ENCODE measurements at places on chromosomes 7 and 10. TPM values are rescaled to one million over a fixed set of nuclear protein-coding genes. Genes with fewer than 3 reads are reported as not detected.

Gene ANKRD61
- total RNA-seq = 0.23 TPM

DNA sequence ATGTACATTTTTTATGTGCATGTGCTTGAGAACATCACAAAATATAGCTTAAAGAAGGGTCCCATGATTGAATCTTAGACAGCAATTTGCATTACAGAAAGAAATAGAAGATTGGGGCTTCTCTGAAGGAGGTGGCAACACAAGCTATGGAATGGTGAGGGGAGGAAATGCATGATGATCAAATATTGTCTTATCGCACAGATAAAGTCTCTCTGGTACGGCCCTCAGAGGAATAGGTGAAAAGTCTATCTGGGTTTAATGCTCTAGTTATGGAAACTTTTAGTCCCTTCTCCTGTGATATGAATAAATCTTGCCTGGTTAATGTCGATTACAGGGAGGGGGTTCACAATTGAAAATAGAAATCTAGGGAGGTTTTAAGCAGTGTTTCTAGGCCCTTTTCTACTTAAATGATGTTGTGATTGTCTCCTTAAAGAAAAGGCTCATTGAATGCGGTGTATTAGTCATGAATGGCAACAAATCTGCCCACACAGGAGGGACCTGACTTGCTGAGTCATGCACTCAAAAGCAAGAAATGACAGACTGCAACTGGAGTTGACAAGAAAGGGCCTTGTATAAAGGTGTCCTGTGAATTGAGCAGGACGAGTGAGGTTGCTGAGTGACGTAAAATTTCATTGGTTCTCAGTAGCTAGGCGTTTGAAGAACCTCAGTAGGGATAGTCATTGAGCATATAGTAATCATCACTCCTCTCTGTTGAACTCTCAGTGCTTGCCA is 133.4 kb upstream of the CSTF2T start:
- peak; percentile 71 for DNase-seq

DNA sequence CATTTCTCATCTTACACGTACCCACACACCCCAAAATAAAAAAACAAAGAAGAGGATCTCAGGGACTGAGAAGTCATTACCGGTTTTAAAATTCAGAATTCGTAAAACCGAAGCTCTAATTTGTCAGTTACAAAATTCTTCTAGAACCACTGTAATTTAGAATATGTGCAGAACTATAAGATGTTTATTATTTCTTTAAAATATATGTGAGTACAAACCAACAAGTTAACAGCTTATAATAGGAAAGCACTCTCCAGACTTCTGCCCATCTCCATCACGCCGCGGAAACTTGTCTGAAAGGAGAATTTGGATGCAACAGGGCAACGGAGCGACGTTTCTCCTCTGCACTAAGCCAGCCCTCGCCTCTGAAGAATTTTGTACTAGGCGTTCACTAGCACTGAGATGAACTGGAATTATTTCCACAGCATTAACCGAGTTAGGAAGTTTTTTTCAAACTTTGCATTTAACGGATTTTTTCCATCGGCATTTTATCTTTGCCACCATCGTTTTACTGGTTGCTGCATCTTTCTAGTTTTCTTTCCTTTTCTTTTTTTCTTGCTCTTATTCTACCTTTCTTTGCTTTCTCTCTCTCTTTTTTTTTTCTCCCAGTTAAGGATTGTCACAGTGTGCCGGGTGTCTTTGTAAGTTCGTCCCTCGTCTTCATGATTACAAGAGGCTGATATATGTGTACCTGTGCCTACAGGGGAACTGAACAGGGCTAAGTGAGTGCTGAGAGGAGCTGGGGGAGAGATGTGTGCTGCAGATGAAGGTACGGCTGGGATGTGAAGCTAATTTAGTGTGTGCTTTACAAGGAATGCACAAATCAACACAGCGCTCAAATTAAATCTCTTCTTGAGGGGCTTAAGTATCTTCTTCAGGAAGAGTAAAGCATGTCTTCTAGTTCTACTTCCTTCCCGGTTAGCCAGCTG is 295.9 kb upstream of the NFE2L3 start:
- no peak for DNase-seq

GRCh38 chr10:93160829-93161228 is 87.1 kb downstream of the CYP26A1 start:
- peak; percentile 70 for DNase-seq

DNA sequence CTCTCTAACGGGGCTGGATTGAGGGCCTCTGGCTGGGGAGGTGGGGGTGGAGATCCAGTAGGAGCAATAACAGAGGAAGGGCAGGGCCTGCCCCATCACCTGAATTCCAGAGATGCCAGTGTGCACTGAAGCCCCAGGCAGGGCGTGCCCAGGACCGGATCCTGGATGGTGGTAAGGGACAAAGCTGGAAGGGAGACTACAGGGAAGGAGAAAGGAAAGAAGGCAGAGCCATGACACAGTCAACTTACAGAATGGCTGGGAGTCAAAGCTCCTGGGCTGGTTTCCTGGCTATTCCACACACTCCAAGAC is 666 bp downstream of the TMEM139 start:
- DNase-seq = no peak

GRCh38 chr7:107179326-107180164 is 10.7 kb downstream of the HBP1 start:
- DNase-seq = peak; percentile 49

GRCh38 chr7:24334627-24335026 is 50.6 kb downstream of the NPY start:
- no peak for DNase-seq

DNA sequence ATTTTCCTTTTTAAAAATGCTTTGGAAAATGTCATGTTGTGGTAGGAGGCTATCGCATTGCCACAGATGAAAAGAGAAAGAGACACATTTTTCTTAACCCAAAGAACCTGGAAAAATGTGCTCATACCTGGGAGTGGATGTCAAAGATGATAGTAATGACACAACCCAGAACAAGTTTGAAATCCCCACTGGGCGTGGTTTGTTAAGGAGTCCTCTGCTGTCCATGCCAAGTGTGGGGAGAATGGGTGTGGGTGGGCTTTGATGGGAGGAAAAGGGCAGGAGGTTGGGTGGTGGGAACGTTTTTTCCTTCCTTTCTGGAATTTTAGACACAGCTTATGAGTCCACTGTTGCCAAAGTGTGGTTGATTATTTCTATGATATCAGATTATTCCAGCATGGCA is 10.9 kb downstream of the OPTN start:
- DNase-seq = no peak

Gene ANKRD30A
- not detected for total RNA-seq

- peak; percentile 45 for DNase-seq
Observed at GRCh38 chr7:24401628-24402593, 117.9 kb downstream of the NPY start.

DNA sequence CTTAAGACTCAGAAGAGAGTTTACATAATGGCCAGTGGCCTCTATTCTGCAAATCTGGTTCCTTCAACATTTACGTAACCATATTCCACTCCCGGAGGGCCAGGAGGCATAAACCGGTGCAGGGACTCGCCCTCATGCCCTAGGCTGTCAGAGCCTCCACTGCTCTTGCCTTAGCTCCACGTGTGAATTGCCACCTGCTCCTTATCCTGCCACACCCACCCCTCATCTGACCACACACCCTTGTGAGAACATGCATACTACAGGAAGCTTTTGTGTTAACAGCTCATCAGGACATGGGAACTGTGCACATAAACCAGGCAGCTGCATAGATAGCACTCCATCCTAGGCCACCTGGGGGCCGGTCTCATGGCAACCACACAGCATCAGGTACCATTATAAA is 146.7 kb upstream of the PFKP start:
- DNase-seq = no peak

DNA sequence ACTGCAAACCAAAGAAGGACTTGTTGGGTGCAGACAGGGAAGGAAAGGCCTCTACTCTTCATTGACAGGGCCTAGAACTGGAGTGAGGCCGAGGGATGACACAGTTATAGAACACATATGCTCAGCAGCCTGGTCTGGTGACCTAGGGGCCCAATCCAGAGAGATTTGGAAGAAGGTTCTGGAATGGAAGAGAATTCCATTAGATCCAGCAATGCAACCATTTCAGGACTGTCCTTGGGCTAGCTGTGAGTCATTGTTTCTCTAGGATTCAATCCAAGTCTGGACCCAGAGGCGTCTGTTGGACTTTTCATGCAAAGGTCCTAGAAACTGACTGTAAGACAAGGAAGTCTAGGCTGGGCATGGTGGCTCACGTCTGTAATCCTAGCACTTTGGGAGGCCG is 59.2 kb downstream of the WIPF3 start:
- DNase-seq = peak; percentile 84

Gene CAV2
- 316 TPM for total RNA-seq

DNA sequence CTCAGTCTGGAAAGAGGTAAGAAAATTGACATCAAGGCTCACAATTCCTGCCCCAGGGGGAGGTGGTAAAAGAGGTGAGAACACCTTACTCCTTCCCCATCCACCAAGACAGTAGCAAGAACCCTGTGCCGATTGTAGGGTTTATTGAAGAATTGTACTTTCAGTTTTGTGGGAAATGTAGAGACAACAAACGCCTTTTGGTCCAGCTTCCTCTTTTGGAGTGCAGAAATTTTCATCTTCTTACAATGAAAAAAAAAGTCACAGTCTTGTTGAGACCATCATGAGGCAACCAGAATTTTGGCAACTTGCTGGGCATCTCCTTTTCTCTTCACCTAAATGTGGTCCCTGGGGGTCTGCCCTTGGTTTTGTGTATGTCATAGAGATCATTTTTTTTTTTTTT is 217.7 kb downstream of the TMEM178B start:
- no peak for DNase-seq

- no peak for DNase-seq
Observed at GRCh38 chr7:3639253-3639652, 338.2 kb downstream of the SDK1 start.

Gene ZNF467
- total RNA-seq = 0.26 TPM

Gene ALOX5
- total RNA-seq = not detected

DNA sequence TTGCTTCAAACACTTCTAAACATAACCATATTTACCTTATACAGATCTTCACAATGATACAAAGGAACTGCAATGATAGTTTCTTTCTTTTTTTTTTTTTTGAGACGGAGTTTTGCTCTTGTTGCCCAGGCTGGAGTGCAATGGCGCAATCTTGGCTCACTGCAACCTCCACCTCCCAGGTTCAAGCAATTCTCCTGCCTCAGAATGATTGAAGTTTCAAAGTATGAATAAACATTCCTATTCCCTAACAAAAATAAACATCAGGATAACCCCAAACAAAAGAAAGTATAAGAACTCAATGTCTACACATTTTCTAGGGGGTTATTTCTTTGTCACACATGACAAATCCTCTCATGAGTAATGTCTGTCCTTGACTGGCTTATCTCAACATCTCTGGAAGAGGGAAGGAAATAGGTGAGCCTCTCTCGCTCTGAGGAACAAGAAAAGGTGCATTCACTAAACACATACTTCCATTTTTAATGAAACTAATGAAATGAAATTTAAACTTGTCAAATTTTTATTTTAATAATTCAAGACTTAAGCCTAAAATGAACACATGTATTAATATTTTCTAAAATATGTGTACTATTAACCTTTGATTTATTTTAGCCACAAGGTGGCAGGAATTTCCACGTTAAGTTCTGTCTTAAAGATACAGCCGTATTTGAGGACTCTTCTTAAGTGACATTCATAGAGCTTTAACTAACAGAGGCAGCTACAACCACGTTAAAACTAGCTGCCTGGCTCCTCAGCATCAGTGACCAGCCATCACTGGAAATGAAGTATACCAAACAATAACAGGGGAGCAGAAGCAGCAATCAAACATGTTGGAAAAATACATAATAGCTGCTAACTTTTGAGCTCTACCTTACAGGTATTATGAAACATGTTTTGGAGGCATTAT is 58.3 kb downstream of the MALSU1 start:
- DNase-seq = peak; percentile 69

GRCh38 chr10:128744092-128744491 is 617.9 kb upstream of the MKI67 start:
- no peak for DNase-seq

Gene ZPBP
- not detected for total RNA-seq

Gene LRIT1
- total RNA-seq = not detected

DNA sequence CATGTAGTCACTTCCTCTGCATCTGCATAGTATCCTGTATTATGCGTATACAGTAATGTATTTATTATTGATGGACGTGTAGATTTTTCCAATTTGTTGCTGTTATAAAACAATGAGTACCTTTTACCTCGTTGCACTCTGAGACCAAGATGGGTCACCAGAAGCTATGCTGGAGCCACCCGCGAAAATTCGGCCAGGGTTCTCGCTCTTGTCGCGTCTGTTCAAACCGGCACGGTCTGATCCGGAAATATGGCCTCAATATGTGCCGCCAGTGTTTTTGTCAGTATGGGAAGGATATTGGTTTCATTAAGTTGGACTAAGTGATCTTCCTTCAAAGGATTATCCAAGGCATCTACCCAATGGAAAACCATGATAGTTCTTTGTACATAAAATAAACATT is 1.0 kb downstream of the PSMC2 start:
- DNase-seq = no peak

Gene CCL24
- not detected for total RNA-seq

- no peak for DNase-seq
Observed at GRCh38 chr7:124251636-124252035, 218.8 kb upstream of the TMEM229A start.

- DNase-seq = no peak
Observed at GRCh38 chr7:70578131-70578530, 553.8 kb upstream of the GALNT17 start.

Gene ZNF485
- total RNA-seq = 6.4 TPM

GRCh38 chr10:133403784-133404183 is 9.8 kb downstream of the MTG1 start:
- no peak for DNase-seq

DNA sequence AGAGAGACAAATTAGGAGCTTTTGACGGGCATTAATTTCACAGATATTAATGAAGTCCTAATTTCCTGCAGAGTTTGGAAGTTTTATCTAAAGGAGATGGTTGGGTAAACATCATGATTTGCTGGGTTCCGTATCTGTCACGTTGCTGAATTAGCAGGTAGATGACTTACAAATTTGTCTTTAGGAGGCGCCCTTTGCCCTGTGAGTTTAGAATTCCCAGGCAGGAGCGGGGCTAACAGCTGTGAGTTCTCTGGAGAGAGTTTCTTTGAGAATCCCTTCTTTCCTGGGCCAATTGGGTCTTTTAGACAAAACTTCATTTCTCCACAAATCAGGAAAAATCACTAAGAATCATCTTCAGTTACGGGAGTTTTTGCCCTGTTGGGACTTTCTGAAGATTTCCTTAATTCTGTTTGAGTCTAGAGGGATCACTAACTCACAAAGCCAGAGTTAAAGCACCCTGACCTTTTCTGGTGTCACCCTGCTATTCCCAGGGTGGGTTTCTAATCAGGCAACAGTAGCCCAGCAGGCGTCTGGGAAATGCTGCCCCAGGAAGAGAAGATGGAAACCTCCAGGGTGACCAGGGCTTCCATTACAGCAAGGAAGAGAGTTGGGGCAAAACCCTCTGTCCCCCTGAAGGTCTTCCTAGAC is 63.7 kb downstream of the PRKCQ start:
- no peak for DNase-seq

DNA sequence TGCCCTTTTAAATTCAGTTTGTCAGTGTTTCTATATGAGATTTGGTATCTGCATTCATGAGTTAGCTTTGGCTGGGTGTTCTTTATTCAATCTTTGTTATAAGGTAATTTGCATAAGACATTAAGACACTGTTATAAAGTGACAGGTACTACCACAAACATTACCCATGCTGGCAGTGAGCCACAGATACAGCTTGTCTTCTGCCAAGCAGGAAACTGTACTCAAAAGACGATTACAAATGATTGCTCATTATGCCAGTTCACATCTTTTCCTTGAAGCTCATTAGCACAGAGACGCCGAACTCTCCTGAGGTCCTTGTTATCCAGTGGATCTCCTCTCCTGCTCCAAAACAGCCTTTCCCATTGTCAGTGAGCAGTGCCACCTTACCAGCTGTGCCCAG is 30.4 kb downstream of the AMPH start:
- DNase-seq = no peak

Gene CYP17A1
- not detected for total RNA-seq

Data from LHCN-M2 (cell line).